ENCODE measurements at places on chromosomes 6 and 20.

GRCh38 chr6:163839296-163839695 lies 424.8 kb downstream of the QKI start:
- DNase-seq: no peak

DNA sequence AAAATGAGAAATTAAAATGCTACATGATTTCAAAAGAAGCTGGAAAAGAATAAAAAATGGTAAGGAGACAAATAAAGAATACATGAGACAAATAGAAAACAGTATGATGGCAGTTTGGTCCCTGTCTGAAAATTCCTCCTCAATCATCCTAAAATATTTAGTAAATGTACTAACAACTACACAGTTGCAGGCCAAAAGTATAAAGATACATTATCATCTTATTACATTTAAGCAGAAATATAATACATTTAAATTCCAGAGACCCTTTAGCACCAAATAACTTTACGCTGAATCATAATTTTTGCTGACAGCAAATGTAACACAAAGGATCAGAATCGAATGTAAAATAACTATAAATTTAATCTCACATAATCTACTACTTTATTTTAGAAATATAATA lies 4.4 kb downstream of the HMGCLL1 start:
- no peak for DNase-seq

DNA sequence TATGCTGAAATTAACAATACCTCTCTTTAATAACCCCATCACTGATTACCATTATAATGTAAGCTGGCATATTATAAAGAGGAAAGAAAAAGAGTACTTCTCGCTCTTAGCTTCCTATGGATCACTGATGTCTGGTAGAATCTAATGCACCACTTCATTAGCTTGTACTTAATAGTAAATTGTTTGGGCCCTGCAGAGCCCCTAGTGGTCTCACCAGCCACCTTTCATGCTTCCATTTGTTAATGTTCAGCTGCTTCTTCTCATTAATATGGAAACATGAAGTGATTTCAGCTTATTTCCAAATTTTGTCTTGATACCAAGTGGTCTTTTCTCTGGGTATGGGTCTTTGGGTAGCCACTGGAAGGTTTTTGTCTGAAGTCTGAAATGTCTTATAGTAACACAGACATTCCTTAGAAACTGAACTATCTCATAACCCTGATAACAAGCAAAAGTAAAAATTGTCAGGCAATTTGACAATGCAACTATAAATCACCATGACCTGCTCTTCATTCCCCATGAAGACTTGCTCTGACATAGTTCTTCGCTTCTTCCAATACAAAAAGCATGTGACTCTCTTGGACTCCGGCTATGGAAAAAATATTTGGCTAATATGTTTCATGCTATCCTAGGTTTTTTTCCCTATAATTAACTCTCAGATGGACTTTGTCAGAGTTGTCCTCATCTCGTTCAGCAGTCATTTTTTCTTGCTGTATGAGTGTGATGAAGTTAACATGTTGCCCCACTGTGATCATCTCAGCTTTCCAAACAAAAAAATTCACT lies 395.8 kb upstream of the MARCKS start:
- no peak for DNase-seq

DNA sequence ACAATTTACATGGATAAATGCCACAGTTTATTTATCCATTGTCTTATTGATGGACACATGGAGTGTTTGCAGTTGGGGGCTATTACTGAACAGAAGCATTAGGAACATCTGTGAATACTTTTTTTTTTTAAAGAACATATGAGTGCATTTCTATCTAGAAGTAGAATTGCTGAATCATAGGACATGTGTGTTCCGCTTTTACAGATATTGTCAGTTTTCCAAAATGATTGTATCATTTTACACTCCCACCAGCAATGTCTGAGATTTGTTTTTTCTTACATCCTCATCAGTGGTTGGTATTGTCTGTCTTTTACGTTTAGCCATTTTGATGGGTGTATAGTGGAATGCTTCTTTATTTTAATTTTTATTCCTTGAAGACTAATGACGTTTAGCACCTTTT lies 42.0 kb upstream of the ASIP start:
- DNase-seq: no peak

DNA sequence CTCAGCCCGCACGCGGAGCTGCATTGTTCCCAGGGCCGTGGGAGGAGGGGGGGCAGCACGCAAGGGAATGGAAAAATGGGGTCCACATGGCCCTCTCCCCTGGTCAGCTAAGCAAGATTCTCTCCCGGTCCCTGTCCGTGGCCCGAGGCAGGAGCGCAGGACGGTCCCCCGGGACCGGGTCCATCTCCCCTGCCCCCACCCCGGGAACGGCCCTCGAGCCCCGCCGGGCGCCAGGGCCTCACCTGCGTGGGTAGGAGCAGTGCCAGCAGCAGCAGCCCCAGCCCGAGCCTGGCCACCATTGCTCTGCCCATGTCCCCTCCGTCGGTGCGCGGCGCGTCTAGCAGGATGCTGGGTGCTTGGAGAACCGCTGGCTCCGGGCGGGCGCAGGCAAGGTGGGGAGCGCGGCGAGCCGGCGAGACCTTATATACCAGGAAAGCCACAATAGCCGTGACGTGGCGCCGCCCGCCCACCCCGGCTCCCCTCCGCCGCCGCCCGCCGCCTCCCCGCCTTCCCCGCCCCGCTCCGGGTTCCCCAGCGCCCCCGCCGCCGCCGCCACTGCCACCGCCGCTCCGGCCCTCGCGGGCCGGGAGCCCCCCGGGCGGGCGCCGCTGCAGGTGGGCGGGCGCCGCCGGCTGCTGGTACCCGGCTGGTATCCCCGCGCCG lies at the start of gene CD24:
TSS of gene CD24 (minus strand) at position 394 of the 663 bp plus-strand sequence. CDS start at position 311, 83 bp downstream.
- no peak for DNase-seq

Measured in stimulated activated CD4-positive, alpha-beta T cell treated with anti-CD3 and anti-CD28 coated beads, Interleukin-12 subunit alpha, Interleukin-12 subunit beta, amount 100 ng/mL, for 24 hours (primary cell).